ENCODE measurements at places on chromosomes 2 and 18.

- DNase-seq: no peak
Observed at GRCh38 chr2:211447548-211447947, 891.1 kb downstream of the CPS1 start.

GRCh38 chr2:100736121-100736915, 83.6 kb upstream of the NPAS2 start:
- no peak for DNase-seq

DNA sequence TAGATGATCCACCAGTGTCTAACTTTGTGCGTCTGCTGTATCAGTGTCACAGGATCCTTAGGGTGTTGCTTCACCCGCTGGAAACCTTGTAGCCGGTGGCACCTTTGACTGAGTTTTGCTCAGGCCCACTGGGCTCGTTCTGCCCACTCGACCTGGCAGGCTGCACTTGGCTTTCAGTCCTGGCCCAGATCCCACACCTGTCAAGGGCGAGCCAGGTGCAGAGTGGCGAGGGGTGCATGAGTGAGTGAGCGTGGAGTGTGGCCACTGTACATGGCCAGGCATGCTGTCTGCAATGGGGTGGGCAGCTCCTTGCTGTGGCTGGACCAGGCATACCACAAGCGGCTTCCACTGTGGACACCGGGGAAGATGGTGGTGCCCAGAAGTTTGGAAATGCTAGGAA, 179.0 kb downstream of the FAM210A start:
- no peak for DNase-seq

GRCh38 chr2:143949121-143949848, 570.6 kb downstream of the ZEB2 start:
- DNase-seq: no peak

DNA sequence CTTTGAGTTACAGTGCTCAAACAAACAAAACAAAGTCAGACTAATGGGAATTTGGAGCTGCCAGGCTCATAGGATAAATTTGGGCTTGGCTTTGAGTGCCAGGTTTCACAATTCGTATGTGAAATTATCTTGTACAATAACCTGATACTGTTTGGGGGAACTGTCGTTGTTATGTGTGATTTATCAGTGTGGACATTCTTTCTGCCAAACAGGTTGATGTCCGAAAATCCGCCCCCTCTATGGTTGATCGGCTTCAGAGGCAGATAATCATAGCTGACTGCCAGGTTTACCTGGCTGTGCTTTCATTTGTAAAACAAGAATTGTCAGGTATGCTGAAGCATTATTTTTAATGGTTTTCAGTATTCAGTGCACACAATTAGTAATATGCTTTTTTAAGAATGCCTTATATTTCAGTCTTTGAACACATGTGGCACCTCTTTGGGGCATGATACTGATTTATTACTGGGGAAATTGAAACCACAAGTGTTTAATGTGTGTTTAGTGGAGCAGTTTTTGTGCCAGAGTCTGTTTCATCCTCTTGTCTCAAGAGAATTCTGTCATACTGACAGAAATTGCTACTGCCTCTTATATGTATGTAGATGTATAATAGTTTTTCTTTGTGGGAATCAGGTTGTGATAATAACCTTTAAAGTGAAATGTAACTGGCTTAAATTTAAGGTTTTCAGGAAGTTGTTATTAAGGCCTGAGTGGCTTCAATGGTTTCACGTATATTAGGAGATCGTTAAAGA, 54.6 kb downstream of the TTC39C start:
- no peak for DNase-seq

GRCh38 chr2:149662556-149662955, 75.0 kb upstream of the MMADHC start:
- DNase-seq: no peak

- no peak for DNase-seq
Observed at GRCh38 chr2:9847140-9847539, 3.9 kb downstream of the TAF1B start.

- no peak for DNase-seq
Observed at GRCh38 chr18:6885992-6886796, 156.7 kb downstream of the ARHGAP28 start.

DNA sequence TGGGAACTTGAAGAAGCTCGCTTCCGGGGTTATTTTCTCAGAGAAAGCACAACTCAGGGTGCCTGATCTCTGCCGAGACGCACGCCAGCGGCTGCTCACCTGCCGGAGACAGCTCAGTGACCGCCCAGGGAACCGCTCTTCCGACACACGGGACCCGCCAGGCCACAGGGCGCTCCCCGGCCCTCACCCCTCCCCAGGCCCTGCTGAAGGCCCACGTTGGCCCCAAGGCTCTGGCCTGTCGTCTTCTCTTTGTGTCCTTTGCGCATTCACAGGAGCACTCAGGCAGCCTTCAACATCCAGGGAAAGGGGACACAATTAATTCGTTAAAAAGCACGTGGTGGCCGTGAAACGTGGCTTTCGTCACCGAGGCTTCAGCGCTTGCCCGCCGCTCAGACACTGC, 276.3 kb upstream of the SALL3 start:
- no peak for DNase-seq

- peak; percentile 93 for DNase-seq
Observed at GRCh38 chr2:10448576-10449485, 704 bp upstream of the ODC1 start.

GRCh38 chr2:25032901-25033300, 9.0 kb upstream of the EFR3B start:
- no peak for DNase-seq

DNA sequence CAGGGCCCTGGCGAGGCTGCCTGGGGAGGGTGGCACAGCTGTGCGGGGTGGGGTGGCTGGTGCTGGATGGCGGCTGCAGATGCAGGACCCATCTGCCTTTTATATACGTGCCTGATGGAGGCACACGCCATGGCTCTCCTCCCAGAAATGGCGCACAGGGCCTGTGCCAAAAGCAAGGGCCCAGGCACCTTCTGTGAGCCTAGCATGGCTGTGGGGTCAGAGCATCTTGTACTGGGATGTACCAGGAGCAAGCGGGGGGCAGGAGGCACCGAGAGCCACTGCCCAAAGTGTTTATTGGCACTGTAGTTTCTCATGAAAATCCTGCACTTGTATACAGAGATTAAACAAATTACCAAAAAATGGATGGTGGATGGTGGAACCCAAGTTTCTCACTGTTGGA, 724.1 kb downstream of the GALR1 start:
- no peak for DNase-seq

GRCh38 chr18:33583901-33584300, 5.9 kb downstream of the ASXL3 start:
- DNase-seq: no peak

- DNase-seq: no peak
Observed at GRCh38 chr2:64975232-64975821, 13.9 kb upstream of the SLC1A4 start.

DNA sequence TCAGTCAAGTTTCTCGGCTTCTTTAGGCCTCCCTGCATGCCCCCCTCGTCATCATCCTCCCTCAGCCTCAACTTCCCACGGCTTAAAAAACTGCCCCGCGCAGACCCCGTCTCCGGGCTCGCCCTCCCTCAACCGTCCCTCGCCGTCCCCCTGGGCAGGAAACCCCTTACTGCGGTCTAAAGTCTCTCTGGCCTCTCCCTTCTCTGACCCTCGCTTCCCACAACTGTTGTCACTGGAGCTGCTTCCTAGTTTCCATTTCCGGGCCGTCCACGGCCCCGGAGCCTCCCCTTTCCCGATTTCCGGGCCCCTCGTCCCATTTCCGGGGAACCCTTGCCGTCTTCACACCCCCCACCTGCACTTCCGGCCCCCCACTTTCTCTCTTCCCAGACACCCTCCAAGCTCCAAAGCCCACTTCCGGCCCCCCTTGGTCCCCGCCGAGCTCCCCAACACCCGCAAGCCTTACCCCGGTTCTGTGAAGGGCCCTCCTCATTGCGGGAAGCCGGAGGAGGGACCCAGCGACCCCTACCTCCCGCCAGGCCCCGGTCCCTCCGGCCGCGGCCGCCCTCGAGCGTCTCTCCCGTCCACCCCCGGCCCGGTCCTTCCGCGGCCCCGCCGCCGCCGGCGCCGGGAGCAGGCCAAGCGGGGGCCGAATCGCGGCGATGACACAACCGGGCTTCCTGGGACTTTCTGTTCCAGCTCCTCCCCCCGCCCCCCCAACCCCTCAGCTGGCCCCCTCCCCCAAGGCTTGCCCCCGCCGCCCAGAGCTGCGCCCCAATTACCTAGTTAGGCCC, 513 bp downstream of the TRIP12 start:
- DNase-seq: peak; percentile 45

GRCh38 chr2:239564587-239564986, 163.8 kb upstream of the HDAC4 start:
- DNase-seq: no peak

GRCh38 chr2:109676346-109676902, 62.3 kb downstream of the SOWAHC start:
- DNase-seq: no peak

DNA sequence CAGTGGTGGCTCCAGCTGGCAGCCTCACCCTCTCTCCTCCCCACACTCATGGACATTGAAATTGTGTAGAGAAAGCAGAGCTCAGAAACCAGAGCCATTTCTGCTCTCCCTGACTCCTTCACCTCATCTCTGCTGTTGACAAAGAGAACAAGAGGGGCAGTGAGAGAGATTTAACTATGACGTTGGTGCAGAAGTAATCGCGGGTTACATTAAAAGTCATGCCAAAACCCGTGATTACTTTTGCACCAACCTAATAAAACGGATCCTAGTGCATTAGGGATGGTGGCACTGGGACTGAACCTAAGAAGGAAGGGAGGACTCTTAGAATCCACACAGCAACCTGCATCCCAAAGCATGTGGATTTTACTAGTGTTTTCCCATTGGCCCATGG, 113.3 kb upstream of the CDC42EP3 start:
- no peak for DNase-seq

GRCh38 chr18:36752929-36753865, 75.6 kb downstream of the TPGS2 start:
- no peak for DNase-seq

- DNase-seq: no peak
Observed at GRCh38 chr2:239118675-239119211, 270.9 kb downstream of the TWIST2 start.

GRCh38 chr2:69992310-69993047, 31.0 kb upstream of the ASPRV1 start:
- DNase-seq: no peak

DNA sequence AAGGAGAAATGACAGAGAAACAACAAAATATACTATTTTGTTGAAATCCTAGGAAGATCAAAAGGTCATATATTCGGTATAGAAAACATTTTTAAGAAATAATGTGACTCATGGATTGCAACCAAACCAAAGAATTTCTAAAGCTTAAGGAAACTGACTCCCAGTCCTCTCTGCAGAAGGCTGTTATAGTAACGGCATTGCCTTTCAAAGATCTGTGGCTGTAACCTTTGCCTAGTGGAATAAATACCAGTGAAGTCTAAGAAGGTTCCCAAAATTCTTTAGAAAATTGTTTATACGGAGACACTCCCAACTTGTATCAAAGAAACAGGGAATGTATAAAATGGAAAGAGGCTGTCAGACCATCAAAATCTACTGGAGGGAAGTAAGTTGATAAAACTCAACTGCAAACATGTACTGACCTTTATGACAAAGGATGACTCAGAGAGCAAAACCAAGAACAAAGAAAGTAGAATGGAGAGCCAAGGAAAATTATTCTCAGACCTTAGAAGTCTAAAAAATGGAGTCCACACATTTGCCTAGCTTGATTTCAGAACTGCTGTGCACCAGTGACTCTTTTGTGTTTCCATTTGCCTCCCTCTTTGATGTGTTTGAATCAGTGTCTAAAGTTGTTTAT, 48.6 kb upstream of the FSIP2 start:
- no peak for DNase-seq

- no peak for DNase-seq
Observed at GRCh38 chr2:236862526-236862925, 223.2 kb upstream of the COPS8 start.

GRCh38 chr2:225894236-225894980, 494.9 kb downstream of the NYAP2 start:
- DNase-seq: no peak

GRCh38 chr2:46803911-46804670, 111.5 kb downstream of the MCFD2 start:
- DNase-seq: no peak

DNA sequence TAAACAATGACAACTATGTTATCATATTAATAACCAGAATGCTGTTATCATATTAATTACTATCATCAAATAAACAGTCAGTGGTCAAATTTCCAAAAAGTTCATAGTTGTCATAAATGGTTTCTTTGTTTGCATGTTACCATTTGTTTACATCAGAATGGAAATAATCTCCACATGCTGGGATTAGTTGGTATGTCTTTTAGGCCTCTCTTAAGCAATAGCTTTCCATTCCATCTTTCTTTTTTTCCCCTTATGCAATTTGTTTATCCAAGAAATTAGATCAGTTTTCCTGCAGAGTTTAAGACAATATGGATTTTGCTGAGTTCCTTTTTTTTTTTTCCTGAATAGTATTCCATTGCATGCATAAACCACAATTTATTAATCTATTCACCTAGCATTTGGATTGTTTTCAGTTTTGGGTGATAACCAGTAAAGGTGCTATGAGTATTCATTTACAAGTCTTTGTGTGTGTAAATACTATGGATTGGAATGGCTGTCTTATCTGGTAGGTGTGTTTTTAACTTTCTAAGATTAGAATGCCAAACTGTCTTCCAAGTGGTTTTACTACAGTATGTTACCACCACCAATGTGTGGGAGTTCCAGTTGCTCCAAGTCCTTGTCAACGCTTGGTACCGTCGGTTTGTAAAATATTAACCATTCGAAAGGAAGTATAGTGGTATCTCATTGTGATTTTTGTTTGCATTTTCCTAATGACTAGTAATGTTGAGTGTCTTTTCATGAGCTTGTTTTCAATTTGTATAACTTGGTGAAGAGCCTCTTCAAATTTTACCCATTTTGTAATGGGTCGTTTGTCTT, 33.3 kb upstream of the TXNDC2 start:
- DNase-seq: no peak

GRCh38 chr2:73279852-73280251, 4.4 kb downstream of the FBXO41 start:
- no peak for DNase-seq

DNA sequence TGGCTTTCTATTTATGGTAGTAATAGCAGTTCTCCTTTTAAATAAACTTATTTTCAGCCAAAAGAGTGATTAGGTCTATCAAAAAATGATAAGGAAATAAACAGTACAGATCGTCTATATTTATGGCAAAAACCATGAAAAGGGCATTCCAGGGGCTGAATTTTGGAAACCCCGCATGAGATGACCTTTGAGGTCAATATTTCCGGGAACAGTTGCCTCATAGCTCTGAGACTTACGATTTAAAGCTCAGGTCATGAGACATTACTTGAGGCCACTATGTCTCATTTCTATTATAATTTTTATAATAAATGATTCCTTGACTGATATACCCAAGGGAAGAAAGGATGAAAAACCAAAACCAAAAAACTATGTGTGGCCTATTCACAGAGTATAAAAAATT, 101.1 kb downstream of the LDLRAD4 start:
- DNase-seq: no peak

- no peak for DNase-seq
Observed at GRCh38 chr18:38868757-38869156, 1303.2 kb upstream of the CELF4 start.

- DNase-seq: no peak
Observed at GRCh38 chr2:218369330-218369729, 12.7 kb downstream of the CATIP start.
